ENCODE measurements at places on chromosomes 1 and 21.

DNA sequence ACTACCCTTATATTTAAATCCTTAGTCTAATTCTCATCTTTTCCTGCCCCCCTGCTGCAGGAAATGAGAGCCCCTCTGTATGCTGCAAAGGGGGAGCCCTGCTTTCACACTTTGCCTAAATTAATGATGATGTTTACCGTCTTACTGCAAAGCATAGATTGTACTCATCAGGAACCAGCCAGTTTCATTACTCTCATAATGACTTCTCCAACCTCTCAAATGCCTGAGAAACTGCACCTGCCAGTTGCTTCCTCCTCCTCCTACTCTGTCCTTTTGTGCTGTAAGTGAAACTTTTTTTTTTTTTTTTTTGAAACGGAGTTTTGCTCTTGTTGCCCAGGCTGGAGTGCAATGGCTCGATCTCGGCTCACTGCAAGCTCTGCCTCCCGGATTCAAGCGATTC, 101.7 kb downstream of the ADSS2 start:
- no peak for DNase-seq

GRCh38 chr1:53465023-53465957, 6.1 kb downstream of the DMRTB1 start:
- DNase-seq: no peak

DNA sequence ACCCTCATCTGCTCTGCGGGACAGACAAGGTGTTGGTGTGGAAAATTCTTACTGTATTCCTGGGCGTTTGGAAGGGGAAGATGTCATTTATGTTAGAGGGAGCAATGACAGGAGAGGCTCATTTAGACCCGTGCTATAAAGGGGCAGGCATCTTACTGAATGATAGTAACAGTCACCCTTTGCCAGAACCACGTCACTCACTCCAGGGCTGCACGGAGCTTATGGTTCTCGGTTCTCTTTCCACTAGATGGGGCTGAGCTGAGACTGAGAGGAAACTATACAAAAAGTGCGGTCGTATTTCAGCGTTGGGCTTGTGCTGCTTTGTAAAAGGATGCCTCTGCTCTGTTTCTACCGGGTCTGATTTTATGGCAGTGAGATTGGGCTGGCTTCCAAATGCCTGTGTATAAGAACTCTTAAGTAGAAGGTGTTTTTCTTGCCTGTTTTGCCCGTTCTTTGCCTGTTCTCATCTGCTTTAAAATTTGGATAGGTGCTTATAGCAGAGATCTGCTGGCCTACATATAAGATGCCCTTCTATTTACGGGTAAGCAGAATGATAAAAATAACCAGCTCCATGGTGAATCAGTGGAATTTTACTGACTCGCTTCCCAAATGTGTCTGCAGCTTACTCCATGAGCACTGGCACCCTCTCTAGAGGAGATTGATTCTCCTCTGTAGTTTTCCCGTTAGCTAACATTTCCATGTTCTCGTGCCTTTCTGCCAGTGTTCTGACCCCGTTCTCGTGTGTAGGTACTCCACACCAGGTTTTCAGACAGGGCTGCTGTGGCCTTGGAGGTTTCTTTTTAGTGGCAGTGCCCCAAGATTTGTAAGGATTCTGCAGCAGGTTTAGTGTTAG, 55.9 kb downstream of the MRPS6 start:
- DNase-seq: peak; percentile 27

DNA sequence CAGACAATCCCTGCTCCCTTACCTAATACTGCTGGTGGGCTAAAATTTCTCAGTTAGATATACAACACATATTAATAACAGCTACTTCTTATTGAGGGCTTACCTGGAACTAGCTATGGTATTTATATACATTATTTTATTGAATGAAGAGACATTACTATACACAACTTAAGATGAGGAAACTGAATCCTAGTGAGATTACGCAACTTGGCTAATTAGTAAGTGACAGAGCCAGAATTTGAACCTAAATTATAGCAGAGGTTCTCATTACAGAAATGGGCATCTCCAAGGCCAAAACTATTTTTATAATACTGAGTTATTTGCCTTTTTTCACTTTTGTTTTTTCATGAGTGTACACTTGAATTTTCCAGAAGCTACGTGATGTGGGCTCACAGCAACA, 44.5 kb upstream of the SMYD2 start:
- no peak for DNase-seq

DNA sequence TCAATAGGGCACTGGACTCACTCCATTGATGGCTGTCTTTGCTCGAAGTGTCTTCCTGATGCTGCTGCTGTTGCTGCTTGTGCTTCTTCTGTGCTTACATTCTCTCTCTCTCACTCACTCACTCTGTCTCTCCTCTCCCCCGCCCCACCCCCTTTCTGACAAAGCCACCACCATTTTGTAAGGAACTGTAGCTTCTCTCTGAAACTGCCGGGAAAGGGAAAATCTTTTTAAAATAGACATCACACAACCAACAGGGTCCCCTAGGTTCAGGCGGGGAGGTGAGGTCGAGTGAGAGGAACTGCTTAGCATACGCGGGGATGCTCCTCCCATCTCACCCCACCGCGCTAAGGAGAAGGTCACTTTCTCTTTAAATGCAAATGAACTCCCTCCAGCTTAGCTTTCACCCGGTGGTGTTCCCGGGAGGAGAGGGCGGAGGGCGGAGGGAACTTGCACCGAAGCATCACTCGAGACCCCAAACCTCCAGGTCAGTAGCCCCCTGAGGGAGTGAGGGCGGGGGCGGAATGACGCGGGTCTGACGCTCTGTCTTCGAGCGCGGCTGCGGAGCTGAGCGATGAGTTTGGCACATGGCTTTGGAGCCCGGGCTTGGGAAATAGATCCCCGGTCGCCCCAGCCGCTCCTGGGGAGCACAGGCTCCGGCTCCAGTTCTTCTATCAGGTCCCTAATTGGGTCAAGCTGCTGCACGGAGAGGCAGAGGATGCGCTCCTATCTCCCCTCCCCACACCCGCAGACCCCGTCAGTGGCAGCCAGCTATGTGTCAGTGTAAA, at the start of gene CCDC28B:
CCDC28B (plus strand) TSS at position 370 of the 785 bp plus-strand sequence. CDS start 1,341 bp downstream, outside the sequence.
- DNase-seq: peak; percentile 71

Measured in GM12891 (cell line).